RKO (cell line): ENCODE measurements at places on chromosomes 3 and 15.

DNA sequence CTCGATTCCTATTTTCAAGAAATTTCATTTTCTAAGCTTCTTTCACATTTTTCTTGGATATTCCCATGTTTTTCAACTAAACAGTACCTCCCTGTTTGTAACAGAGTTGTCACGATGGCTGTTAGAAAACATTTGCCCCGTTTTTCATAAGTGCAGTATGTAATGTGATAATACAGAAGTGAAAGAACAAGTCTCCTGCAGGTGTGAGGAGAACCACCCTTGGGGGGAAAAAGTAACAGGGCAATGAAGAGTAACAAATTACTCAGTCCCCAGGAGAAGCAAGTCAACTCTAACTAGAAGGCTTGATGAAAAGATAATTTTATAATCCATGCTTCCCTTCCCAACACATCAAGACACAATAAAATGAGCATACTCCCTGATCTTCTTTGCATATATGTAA is 493.3 kb downstream of the FOXP1 start:
- no peak for DNase-seq

DNA sequence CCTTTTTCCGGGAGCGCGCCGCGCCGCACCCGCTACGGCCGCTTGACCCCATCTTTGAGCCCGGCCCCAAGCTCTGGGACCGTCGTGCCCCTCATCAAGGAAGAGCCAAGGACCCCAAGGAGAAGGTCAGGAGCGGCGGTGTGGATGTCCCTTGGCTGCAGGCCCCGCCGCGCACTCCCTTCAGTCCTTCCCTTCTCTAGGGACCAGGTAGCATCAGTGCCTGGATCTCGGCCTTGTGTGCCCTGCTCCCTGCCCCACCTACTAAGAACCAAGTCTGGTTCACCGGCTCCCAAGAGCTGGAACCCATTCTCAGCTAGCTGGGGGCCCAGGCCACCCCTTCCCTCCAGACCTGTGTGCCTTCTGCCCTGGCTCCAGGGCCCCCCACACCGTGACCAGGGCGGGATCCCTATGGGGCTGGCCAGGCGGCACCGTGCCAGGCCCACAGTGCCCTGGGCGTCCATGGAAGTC is 69.3 kb upstream of the CGNL1 start:
- no peak for DNase-seq

GRCh38 chr3:15241341-15241740 is 35.3 kb downstream of the CAPN7 start:
- DNase-seq = peak; percentile 14

GRCh38 chr15:89490814-89491315 is 5.5 kb downstream of the RHCG start:
- no peak for DNase-seq

DNA sequence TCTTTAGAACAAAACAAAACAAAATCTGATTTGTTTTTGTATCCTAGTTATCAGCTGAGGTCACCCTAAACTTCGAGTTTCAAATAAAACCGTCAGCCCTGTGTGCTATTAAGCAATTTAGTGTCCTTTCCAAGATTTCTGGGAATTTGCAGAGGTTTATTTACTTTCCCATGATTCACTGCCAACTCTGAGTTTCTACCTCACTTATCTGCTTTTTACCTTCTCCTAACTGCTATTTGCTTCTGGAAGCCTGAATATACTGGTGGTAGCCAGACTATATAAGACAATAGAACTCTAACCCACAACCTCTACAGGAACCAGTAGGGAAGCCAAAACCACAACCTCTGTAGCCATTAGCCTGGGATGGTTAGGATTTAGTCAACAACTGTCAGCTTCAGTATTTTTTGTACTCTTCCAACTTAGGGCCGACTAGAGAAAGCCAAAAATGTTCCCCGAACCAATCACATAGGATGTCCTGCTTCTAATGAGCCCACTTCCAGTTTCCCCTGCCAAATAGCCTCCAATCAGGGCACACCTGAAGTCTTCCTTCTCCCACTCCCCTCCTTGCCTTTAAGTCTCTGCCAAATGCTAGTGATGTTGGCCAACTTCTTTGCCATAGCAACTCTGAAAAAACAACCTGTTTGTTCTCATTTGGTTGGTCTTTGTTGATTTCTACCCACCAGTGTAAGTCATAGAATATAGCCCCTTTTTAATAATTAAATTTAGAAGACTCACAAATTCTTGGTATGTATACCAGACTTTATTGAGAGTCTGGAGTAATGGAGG is 273.1 kb downstream of the ULK4 start:
- no peak for DNase-seq

GRCh38 chr15:79071901-79072300 is 18.7 kb downstream of the RASGRF1 start:
- no peak for DNase-seq

DNA sequence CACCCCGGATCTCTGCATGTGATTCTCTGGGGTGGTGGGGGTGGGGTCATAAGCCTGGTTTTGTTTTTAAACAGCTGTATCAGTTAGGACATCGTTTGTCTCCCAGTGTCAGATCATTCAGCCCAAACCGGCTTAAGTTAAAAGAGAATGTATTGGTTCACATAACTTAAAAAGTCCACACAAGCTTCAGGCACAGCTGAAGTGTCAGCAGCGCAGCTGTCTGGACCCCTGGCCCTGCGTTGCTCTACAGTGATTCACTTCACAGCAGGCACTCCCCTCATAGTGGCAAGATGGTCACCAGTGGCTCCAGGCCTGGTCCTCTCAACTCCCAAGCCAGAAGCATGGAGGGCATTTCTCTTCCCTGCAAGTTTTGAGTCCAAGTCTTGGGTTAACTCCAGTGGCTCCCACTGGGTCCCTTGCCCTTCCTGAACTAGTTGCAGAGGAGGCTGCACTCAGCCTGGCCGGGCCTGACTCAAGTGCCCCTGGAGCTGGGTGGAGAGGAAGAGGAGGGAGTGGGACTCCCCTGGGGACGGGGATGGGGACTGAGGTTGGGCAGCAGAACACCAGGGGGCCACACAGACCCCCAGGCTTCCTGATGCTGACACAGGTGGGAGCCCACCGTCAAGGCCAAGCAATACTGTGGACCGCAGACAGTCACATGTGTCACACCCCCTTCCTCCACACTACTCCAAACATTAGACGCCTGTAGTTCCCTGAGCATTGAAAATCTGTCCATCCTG is 28.9 kb upstream of the GP9 start:
- DNase-seq = no peak

GRCh38 chr3:32347343-32348125 is 44.1 kb upstream of the CMTM7 start:
- DNase-seq = no peak

DNA sequence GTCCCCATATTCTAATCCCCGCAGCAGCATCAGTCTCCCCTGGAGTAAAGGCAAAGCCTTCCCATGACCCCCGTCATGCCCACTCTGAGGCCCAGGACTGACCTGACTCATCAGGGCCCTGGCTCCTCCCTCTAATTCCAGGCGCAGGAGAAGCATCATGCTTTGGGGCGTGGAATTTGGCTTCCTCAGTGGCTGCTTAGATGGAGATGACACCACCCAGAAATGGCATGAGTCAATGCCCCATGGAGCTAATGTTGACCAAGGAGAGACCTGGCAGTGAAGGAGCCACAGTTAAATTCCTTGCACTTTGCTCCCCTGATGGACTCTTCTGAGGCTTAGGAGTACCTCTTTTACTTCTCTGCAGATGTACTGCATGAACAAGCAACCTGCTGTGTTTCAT is 204.2 kb upstream of the PROK2 start:
- DNase-seq = peak; percentile 19

- DNase-seq = no peak
Observed at GRCh38 chr3:195188426-195188927, 82.5 kb downstream of the XXYLT1 start.

DNA sequence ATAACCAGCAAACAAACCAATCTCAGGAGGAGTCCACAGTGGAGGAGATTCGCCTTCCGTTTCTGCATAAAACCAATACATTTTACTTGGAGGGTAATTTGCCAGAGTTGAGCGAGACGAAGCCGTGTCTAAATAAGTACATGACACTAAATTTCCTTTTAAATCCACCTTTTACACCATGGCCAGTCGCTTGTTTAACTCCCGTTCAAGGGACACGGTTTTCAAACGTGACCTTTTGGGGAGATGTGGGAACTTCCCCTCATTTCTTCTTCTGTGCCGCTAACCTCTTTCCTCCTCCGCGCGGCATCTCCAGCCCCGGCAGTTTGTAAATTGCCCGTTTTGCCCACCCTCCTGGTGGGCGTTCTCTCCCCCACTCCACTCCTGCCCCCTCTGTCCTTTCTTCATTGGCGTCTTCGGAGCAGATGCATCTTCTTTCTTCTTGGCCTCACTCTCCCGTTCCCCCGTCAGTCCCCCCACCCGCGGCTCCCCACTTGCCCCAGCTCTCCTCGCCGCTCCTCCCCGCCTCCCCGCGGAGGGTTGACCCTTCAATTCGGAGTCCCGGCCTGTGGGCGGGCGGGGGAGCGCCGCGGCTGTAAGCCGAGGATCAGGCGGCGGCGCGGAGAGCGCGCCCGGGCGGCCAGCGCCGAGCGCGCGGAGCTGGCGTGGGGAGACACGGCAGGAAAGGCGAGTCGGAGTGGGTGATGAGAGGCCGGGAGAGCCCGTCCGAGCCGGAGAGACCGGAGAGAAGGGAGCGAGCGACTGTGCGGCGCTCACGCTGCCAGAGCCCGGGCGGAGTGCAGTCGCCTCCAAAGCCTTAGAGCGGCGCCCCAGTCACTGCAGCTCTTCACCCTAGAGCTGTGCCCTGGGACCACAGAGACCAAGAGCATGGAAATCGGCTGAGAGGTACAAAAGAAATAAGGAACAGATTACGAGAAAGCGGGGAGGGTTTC is at the start of gene NLGN1:
NLGN1 (plus strand) TSS at position 584 of the 950 bp plus-strand sequence.
- DNase-seq = no peak

- DNase-seq = no peak
Observed at GRCh38 chr15:38883987-38884386, 319.4 kb upstream of the RASGRP1 start.

DNA sequence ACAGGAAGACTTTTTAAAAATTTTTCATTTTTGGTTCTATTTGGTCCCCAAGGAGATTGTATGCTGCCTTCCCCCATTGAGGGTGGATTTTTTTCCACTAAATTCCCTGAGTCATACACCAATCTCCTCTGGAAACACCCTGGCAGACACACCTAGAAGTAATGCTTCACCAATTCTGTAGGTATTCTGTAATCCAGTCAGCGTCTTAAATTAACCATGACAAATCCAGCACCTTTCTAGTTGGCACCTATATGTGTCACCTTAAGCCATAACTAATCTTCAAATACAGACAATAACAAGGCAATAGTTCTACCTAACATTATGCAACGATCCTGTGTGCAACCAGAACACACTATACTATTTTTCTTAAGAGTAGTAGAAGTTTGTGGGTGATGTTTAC is 459.1 kb upstream of the NDN start:
- DNase-seq = no peak

DNA sequence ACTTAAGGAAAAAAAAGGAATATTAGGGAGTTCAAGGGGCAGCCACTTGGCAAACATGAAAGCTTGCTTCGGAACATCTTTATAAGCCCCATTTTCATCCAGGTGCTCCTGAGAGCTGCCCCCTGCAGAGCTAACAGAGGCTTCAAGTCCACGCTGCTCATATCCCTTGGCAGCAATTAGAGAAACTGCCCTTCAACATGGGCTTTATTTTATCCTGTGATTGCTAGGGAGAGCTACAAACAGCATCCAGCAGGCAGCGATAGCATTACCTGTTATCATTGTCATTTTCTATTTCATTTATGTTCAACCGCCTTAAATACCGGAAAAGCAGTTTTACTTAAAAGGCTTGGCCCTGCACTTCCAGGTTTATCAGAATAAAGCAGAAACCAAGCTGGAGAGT is 68.4 kb upstream of the MCTP2 start:
- DNase-seq = no peak

- DNase-seq = no peak
Observed at GRCh38 chr3:8631661-8632060, 12.9 kb downstream of the SSUH2 start.

- DNase-seq = no peak
Observed at GRCh38 chr3:78148986-78149717, 1109.3 kb downstream of the ROBO2 start.

GRCh38 chr15:48954538-48954937 is 9.2 kb downstream of the SHC4 start:
- no peak for DNase-seq

- DNase-seq = no peak
Observed at GRCh38 chr15:27692438-27692837, 406.7 kb downstream of the OCA2 start.

DNA sequence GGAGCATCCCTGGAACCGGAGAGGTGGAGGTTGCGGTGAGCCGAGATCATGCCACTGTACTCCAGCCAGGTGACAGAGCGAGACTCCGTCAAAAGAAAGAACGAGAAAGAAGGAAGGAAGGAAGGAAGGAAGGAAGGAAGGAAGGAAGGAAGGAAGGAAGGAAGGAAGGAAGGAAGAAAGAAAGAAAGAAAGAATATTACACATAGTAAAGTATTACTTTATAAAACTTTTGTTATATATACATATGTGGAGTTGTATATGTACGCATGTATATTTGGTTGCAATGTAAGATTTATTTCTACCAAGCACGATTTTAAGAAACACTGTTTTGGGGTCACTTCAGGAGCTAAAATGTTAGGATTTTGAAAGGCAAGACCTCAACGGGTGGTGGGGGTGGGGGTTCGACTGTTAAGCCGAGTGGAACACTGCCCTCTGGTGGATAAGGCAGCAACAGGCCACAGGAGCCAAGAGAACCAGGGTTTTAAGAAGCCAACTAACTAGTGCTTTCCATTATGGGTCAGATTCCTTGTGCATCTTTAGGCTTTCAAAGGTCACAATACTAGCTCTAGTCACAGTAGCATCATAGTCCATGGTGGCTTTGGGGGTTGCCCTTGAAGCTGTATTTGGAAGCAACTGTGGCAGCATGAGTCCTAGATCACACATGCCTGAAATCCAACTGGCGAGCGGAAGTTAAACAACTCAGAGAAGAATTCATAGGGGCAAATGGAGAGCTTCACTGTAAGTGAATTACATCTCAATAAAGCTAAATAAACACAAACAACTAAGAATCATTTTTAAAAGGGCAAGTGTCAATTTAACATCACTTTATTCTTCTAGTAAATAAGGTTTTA is 22.5 kb downstream of the GLB1 start:
- peak; percentile 71 for DNase-seq

GRCh38 chr15:41934843-41935242 is 37.5 kb downstream of the EHD4 start:
- no peak for DNase-seq

DNA sequence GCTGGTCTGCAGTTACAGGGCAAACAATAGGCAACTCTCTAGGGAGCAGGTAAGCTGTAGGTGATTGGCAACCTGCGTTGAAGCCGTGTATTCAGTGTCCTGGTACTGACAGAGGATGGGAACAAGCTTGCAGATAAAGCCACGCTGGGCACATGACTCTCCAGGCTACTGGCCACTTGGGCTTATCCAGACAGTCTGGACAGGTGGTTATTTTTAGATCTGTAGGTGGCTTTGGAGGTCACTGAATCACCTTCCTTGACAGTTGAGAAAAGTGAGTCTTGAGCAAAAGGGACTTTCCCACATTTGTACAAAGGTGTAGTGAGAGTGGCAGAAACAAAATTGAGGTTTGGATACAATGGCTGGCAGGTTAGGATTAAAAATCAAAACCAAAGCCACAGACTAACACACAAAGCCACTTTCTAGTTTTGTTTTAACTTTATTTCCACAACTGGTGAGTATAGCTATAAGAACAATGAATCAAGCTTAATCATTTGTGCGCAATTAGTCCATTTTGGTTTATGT is 22.3 kb upstream of the IL1RAP start:
- DNase-seq = no peak

- peak; percentile 77 for DNase-seq
Observed at GRCh38 chr3:73255609-73256029, 194.2 kb downstream of the EBLN2 start.
